ENCODE measurements at places on chromosomes 11 and 22.

GRCh38 chr11:128874427-128874826 is 7.3 kb upstream of the KCNJ1 start:
- no peak for DNase-seq

DNA sequence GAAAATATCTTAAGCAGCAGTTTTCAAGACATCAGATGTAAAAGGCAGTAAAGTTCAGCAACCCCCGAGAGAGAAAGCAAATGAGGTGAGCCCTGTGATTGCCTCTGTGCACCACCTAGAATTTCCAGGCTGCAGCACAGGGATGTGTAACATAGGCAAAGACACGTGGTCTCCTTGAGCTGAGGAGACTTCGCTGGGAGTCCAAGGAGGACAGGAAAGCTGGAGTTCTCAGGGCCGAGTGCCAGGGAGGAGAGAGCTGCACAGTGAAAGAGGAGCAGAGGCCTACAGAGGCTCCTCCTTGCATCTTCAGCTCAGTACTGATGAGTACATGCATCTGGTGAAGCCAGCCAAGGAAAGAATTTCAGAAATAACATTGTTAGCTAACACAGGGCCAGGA is 17.6 kb upstream of the TOLLIP start:
- no peak for DNase-seq

GRCh38 chr11:9923280-9923679 is 259.4 kb downstream of the SWAP70 start:
- DNase-seq, result no peak

GRCh38 chr11:85805387-85805786 is 5.6 kb downstream of the SYTL2 start:
- DNase-seq, result no peak

- no peak for DNase-seq
These were observed 31.1 kb upstream of the PRSS23 start for GRCh38 chr11:86769219-86769618.

- DNase-seq, result no peak
These were observed 4.3 kb downstream of the CAPN5 start for GRCh38 chr11:77071077-77071476.

DNA sequence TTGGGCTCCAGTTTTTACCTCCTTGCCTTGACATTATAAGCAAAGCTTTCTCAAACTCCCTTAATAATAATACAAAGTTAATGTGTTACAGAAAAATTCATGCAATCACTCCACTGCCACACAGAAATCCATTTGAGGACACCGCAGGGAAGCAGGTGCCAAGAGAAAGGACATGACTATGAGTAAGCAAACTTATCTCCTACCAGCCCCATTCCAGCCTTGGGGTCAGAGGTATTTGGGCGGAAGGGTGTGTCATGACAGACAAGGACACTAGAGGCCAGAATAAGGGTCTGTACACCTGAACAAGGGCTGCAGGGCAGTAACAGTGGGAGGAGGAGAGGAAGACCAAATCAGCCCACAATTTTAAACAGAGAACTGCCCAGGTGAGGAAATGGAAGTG is 5.9 kb downstream of the GNG3 start:
- DNase-seq, result no peak

DNA sequence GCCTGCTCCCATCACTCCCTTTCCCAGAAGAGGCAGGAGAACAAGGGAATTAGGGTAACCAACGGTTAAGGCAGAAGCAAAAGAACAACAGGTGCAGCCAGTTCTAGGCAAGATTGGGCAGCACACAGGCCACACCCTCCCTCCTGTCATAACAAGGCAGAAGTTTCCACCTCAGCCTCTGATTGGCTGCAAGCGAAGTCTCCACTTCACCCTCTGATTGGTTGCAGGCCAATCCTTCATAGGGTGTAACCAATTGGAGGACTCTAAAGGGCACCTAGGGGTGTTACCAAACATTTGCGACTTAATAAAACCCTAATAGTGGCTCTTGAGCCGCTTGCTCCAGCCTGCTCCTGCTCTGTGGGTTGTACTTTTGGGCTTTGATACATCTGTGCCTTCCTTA is 153.8 kb downstream of the CACNA1I start:
- no peak for DNase-seq

DNA sequence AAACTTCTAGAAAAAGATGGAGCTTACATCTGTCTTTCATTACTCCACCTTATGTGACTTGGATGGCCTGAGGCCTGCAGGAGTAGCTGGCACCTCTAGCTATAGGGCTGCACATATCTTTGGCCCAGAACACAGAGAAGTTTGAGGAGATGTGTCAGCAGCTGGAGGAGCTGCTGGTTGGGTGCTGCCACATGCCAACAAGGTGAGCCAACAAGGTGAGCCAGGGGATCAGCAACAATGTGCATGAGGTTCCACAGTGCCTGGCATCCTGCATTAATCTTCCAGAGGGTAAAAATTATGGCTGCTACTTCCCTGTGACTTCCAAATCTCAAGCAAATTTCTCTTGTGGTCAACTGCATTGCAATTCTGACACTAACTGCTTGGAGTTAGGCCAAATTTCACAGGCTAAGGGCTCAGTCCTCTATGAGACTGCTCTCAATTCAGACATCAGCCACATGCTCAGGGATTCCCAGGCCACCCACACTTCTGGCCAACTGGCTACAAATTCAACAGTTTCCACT is 16.0 kb downstream of the RBM7 start:
- DNase-seq, result no peak

DNA sequence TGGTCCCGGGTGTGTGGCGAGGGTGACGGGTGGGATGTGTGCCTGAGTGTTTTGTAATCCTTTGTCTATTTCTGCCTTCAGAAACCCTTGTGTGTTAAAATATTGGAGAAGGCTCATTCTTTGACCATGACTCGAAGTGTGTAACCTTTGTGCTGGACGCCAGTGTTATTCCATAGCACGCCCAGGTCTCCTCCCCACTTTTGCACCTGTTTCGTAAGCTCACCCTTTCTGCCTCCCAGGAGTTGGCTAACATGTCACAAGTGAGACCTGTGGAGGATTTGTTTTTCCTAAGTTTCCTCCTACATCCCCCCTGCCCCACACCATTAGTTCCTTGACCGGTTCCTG is 382 bp downstream of the C11orf54 start:
- peak; percentile 92 for DNase-seq

DNA sequence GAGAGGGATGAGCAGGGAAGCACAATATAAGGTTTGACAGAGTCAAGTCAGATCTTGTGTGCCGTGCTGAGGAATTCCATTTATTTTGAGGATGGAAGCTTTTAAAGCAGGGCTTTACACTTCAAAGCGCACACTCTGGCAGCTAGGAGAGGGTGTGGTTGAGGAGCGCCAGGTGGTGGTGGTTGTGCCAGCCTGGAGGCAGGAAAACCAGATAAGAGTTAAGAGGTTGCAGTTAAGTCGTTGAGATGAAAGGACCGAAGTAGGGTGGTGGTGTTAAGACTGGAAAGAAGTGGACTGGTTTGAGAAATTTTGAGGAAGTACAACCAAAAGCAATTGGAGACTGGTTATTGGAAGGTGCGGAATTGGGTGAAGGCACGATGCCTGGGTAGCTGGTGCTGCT is 231.6 kb upstream of the TBCEL start:
- no peak for DNase-seq

GRCh38 chr11:20249796-20250195 is 89.5 kb upstream of the DBX1 start:
- DNase-seq, result no peak

GRCh38 chr11:86177302-86177701 is 67.3 kb upstream of the EED start:
- DNase-seq, result no peak

DNA sequence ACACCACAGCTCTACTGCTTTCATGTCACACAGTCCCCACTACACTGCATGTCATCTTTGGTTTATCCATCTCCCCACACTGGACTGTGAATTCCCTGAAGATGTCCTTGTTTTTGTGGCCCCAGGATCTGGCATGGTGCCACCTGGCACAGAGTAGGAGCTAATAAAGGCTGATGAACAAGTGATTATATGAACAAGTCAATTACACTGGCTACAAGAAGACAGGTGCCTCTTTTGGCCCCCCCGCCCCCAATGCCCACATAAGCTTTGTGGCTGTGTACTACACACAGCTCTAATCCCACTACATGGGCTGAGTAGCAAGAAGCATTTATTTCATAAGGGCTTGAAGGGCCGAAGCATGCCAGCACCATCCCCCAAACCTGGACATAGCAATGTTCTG is 24.7 kb downstream of the PLEKHA7 start:
- no peak for DNase-seq

- DNase-seq, result no peak
These were observed at the start of gene MS4A7 for GRCh38 chr11:60378354-60378753. Gene MS4A7 (plus strand): TSS chr11:60378532. CDS start chr11:60383142, 4,610 bp downstream.

GRCh38 chr11:216081-216974 is 8.8 kb downstream of the RIC8A start:
- DNase-seq, result no peak

- DNase-seq, result no peak
These were observed 81.7 kb upstream of the SHISAL1 start for GRCh38 chr22:44394246-44395117.

GRCh38 chr22:50422961-50423815 is 51.6 kb downstream of the SBF1 start:
- no peak for DNase-seq

GRCh38 chr22:27105142-27106025 is 448.0 kb downstream of the MIAT start:
- DNase-seq, result no peak

DNA sequence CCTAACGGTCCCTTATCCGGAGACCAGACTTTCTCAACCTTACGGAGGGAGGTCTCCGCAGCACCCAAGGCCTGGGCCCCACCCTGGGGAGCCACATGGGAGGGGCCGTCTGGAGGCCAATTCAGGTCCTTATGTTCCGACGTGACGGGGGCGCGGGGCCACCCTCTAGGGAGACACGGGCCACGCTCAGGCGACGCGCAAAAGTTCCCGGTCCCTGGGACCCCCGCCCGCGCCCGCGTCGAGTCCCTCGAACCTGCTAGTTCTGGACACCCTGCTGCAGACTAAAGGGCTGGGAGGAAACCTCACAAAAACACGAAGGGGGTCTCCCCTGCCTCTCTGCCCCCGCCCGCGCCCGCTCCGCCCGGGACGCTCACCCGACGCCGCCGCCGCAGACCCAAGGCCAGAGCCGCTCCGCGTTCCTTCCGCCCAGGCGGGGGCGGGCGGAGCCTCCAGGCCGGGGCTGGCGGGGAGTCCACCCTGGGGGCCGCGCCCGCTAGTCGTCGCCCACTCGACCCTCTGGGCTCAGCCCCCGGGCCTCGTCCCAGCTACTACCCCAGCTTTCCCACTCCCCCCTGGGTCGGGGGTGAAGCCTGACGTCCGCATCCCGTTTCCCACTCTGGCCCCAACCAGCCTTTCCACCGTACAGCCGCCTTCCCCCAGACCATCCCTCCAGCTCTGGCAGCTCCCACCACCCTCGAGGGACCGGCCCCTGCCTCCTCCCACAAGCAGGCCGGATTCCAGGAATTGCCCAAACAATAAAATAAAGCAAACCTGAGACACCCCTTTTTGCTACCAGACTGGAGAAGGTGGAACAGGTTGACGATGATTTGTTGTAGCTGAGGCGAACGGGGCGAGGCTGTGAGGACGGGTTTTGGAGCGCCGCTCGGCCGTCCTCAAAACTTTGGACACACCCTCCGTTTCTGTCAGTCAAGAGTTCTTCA is 2.7 kb downstream of the RNH1 start:
- no peak for DNase-seq

DNA sequence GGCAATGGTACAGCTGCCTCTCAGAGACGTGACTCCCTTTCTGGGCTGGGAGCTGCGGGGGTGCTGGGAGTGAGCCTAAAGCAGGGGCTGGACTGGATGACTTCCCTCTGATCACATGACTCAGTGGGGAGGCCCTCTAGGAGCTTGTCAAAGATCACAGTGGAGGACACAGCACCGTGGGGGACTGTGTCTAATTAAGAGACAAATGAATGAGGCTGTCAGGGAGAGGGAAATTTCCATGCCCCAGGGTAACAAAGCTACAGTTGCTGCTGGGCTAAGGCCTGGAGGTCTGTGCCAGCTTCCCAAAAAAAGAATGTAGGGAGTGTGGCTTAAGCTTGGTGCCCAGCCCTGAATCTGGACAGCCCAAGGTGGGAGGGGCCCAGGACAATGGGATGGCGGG is 262.8 kb upstream of the PLET1 start:
- DNase-seq, result no peak

GRCh38 chr11:132312701-132313111 is 942.3 kb downstream of the NTM start:
- no peak for DNase-seq

DNA sequence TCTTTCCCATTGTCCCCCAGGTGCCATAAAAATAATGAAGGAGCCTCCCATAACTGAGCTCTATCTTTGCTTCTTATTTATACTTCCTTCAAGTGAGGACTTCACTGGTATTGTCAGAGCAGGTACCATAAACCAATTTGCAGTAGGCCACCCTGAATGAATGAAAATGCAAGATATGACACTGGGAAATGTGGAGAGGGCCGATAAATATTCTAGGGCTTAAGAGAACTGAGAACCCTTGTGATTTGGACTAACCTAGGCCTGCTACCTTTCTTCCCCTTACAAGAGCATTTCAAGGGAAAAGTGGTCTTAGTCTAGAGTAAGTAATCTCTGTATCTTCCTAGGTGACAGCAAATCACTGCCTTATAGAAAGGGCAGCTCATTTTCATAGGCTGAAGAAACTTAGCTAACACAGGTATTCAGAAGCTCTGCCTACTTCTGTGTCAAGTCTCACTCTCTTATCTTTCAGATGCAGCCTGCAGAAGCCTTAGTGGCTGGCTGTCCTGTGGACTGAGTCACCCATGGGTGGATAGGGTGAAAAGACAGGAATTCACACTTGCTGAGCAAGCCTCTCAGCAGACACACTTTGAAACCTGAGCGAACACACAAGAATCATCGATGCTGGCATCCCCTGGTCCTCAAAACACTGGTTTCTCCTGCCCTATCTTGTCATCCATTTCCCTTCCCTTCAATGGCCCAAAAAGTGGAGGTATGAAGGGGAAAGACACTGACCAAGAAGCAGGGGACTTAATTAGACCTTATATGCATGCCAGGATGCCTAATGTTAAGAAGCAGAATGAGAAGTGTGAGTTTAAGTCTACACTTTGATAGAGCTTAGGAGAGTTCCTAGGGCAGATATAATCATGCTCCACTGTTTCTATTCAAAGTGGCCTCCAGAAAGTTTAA is 15.2 kb downstream of the NRIP3 start:
- no peak for DNase-seq

GRCh38 chr11:112049777-112050176 is 24.0 kb downstream of the PIH1D2 start:
- no peak for DNase-seq

DNA sequence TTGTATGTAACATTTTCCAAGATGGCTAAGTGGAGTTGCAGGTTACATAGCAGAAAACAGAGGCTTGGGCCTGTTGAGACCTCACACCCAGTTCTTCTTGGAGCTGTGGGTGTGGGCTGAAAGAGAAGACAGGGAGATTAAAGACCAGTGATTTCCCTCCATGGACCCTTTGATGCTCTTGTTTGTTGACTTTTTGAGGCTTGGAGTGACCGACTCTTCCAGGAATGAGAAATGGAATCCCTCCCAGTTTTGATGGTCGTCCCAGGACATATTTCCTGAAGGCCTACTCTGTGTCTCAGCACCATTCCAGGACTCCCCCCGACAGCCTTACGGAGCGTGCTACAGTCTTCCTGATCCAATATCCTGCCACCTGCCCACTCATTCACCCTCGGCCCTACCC is 96.9 kb downstream of the PTPRJ start:
- DNase-seq, result no peak
